NCI-H524 (cell line): ENCODE measurements at places on chromosomes 2 and 18.

- DNase-seq: peak; percentile 60
Observed at GRCh38 chr2:1886405-1886992, 142.2 kb upstream of the PXDN start.

DNA sequence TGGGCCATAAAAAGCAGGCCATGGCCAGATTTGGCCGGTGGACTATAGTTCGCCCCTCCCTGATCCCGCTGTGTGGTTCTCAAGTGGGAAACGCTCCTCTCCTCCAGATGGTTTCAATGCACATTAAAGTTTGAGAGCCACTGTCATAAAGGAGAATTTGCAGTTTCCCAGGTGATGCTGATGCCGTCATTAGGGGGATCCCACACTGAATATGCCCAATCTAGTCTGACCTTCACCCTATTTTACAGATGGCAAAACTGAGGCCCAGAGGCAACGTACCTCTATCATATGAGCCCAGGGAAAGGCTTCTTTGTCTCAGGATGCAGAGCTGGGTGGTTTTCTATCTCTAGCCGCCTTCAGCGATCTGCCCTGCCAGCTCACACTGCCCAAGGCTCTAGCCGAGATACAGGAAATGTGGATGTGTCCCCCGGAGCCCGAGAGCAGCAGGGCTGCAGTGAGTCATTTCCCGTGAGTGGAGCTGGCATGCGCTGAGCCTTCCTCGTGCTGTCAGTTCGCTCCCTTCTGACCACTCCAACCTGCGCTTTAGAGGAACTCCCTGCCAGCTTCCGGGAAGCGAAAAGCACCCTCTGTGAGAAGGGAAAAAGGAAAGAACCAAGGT lies 116.2 kb downstream of the SMAD7 start:
- no peak for DNase-seq

- no peak for DNase-seq
Observed at GRCh38 chr18:74534981-74535649, 815 bp downstream of the CNDP1 start.

DNA sequence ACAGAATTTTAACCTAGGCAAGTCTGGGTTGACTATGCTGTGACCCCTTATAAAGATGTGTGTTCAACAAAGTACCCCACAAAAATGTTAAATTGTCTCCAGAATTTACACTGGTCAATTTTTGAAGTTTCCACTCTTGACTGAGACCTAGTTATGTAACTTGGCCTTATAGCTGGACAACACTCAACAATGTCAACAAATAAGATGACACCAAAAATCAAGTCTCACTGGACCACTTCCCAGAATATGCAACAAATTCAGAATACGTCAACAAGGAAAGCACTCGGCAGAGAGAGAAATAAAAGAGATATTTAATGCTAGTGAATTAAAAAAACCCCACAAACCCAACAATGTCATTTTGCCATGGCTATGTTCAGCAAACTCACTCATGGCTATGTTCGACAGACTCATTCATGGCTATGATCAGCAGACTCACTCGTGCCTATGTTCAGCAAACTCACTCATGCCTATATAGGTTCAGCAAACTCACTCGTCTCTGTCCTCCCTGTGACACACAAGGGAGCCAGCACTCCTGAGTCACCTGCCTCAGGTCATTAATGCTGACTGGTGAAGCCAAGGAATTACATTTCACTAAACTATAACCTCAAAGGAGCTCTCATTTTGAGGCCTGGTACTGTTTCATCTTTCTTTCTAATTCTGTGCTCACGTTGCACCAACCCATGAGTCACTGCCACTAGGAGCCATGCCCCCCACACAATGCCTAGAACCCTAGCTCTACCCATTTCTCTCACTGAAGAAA lies 72.7 kb downstream of the PTPN2 start:
- DNase-seq: no peak

DNA sequence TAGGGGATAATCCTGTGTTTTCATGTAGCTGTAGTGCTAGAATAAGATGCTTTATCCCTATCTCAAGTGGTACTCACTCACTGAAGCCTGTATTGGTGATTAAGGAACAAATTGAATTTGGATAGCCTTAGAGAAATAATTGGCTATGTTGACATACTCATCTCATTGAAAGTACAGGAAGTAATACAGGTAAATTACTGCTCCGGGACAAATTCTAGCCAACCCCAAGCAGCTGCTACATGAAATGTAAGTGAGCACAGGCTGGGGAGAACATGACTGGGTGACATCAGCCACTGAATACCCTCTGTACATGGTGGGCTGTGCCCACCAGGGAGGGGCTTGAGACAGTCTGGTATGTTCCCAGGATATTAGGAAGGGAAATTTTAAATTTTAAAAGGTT lies 188.4 kb upstream of the RASGRP3 start:
- DNase-seq: peak; percentile 83

DNA sequence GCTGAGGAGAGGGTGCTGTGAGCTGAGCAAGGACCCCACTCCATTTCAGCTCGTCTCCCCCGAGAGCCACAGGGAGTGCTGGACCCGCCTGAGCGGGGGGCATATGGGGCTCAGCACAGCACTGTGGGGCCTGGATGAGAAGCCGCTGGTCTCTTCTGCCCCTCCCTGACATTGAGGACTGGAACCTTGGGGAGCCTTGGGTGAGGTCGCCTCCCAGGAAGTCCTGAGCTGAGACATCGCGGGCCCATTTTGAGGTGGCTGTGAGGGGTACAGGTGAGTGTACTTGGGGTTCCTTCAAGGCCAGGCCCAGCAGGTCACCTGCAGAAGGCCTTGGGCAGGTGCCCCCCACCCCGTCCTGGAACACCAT lies 3.1 kb upstream of the AQP12A start:
- no peak for DNase-seq

DNA sequence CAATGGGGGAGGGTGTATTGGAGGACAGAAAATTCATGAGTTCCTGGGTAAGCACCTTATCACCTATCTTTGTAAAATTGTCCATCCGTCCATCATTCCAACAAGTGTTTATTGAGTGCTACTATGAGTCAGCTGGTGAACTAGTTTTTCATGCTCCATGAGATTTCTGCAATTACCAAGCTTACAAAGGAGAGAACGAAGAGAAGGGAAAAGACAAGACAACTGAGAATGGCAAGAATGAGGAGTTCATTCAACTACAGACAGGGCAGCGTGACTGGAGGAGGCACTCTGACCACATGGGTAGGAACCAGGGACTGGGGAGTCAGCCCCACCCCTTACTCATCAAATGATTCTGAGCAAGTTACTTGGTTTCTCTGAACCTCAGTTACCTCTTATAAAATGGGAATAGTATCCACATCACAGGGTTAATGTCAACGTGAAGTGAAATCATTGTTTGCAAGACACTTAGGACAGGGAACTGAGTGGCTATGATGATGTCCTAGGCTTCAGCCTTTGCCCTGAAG lies 18.6 kb upstream of the TXNDC2 start:
- no peak for DNase-seq

GRCh38 chr2:9192712-9193111 lies 13.9 kb upstream of the ASAP2 start:
- DNase-seq: no peak

GRCh38 chr18:5295231-5295920 lies at the start of gene ZBTB14:
Gene ZBTB14, minus strand, starts transcription at chr18:5295726. Its CDS starts 2,480 bp downstream, at chr18:5293246.
- peak; percentile 47 for DNase-seq

GRCh38 chr2:170823898-170824215 lies 7.2 kb downstream of the GAD1 start:
- no peak for DNase-seq

DNA sequence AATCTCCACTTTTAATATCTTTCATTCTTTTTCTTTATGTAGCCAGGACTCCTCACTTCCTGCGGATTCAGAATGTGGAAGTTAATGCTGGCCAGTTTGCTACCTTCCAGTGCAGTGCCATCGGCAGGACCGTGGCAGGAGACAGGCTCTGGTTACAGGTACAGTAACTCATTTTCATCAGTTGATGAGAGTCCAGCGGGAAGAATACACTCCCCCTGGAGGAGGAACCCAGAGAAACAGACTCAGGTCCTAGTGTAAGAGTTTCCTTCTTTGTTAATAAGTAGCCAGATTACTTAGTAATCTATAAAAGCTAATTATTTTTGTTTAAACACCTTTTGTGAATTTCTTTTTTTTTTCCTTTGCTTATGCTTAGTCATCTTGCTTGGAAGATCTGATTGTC lies 359.4 kb downstream of the PTPRM start:
- peak; percentile 19 for DNase-seq

GRCh38 chr2:4053769-4054493 lies 350.6 kb downstream of the DCDC2C start:
- DNase-seq: no peak

GRCh38 chr2:71460595-71461303 lies 7.4 kb downstream of the DYSF start:
- DNase-seq: no peak

DNA sequence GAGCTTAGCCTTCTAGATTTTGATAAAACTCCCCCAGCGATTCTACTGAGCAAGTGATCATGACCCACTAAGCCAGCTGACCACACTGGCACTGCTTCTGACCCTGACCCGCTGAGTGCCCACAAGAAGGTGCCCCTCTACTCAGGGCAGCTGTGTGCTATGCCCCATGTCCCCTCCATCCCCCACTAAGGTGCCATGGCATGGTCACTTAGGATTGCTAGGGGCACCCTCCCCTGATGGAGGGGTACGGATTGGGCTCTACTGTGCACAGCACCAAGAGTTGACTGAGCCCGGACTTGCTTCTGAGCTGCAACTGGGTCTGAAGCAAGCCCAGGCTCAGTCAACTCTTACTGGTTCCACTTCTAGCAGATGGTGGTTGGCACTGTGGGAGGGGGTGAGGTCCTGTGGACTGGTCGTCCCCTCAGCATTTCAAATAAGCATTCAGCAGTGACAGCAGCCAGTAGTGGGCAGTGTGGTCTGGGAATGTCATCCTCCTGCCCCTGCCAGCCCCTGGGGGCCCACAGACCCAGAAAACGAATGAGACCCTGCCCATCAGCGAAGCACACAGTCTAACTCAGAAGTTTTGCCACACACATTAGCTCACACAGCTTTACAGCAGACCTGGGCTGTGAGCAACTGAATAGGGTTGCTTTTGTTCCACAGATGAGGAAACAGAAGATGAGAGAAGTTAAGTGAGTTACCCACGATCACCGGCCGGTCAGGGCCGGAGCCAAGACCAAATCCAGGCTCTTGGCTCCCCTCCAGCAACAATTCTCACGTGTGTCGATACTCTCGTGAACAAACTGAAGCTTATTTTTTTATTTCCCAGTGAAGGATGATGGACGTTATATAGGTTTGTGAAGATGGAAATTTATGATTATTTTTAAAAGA lies 52.1 kb upstream of the FOSL2 start:
- DNase-seq: no peak

DNA sequence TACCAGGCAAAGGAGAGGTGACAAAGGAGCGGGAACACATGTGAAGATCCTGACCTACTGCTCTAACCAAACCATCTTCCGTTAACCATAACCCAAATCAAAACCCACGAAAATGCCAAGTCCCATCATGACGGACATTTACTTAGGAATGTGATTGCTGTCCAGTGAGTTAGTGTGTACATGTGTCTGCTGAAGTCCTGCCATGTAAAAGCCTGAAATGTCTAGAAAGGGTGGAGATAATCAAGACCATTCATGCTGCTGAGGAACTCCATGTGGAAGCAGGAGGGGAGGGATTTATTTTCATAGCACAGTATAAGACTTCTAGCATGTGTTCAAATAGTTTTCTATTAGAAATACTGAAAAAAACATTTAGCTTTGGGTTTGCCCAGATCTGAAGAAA lies 137.0 kb upstream of the BOD1L2 start:
- no peak for DNase-seq

DNA sequence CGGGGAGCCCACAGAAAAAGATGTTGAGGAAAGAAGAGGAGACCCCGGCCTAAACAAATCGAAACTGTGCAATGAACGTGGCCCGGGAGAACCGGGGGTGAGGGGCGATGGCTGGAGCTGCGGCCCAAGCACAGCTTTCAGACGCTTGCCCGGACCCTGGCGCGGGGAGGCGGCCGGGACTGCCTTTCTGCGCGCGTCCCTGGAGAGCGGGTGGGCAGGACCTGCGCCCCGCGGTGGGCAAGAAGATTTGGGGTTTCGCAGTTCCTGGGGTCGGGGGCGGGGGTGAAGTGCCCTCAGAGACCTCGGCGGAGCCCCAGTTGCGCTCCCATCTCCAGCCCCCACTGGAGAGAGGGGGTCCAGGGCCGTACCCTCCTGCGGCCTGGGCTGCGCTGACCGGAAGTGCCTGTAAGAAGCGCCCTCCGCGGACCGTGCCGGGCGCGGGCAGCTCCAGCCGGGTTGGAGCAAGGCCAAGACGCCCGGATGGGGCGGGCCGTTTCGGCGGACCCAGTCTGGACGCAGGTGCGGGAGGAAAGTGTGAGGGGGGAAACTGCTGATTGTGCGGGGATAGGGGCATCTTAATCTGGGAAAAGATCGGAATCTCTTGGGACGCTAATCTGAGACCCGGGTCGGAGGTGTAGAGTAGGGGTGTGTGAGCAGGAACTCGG lies 11.6 kb downstream of the EN1 start:
- no peak for DNase-seq
